Fibroblast of mammary gland (primary cell): ENCODE measurements at places on chromosomes 6 and 20.

GRCh38 chr20:45174434-45175364, at the start of gene PI3:
Gene PI3 (plus strand): TSS chr20:45174902. CDS start chr20:45174923, 21 bp downstream.
- DNase-seq, result peak; percentile 37

GRCh38 chr6:132041706-132042105, 90.5 kb upstream of the CCN2 start:
- peak; percentile 6 for DNase-seq

- DNase-seq, result peak; percentile 66
Measured at GRCh38 chr20:19947611-19948264, 69.4 kb upstream of the NAA20 start.

DNA sequence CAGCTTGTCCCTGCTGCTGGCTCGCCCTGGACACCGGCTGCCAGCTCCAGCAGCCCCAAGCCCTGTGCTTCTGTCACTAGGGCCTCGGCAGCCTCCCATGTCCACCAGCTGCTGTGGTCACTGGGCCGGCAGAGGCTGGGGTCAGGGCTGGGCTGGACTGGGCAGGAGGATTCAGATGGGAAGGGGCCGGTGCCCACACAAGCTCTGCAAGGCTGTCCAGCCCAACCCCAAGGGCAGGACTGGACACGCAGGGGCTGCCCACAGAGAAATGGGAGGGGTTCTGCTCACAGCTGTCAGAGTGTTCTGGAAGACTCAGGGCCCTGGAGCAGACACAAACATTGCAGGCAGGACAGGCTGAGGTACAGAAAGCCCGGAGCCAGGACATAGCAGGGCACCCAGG, 65.6 kb downstream of the ADNP start:
- no peak for DNase-seq
